ENCODE measurements at places on chromosomes 1 and 21.

DNA sequence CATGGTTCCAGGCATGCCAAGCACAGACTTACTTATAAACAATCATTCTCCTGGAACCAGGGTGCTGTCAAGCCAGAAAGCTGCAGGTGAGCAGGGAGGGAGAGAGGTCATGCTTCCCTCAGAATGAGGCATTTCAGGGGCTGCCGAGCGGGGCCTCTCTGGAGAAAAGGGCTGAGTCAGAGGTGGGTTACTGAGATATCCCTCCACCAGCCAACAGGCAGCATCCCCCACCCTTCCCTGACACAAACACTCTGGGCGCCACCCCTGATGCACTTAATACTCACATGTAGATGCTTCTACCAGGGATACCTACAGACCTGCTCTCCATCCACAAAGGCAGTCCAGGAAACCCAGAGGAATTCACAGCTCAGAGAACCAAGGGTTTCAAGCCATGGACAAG is 13.1 kb downstream of the STK40 start:
- DNase-seq = no peak

DNA sequence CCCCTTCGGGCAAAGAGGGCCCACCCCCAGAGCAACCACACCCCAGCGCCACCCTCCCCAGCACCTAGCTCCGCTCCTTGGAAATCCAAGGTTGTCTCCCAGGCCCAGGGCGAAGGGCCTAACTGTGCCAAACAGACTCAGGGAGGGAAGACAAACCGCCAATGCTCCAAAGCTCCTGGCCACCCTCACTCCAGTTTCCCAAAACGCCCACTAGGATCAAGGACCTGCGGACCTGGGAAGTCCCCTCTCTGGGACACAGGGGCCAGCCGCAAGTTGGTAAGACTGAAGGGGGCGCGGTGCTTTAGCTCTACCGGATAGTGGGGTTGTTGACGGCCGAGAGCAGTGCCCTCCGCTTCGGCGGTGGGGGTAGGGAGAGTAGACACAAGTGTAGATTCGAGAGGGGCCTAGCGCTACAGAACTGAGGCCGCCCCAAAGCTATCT is 581 bp downstream of the IRF6 start:
- DNase-seq = no peak

GRCh38 chr1:93440706-93441105 is 7.2 kb upstream of the FNBP1L start:
- no peak for DNase-seq

DNA sequence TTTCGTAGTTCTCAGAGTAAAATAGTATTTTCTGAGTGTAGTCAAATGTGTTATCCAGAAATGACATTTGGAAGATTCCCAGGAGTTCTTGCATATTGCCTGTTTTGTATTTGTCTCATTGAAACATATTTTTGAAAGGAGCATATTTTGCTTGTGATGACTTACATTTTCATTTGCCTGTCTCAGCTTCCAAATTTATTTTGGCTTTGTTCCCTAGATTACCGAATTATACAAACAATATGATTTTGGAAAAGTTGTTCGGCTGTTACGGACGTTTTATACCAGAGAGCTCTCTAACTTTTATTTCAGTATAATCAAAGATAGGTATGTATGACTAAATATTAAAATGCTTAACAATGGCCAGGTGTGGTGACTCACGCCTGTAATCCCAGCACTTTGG is 46.0 kb downstream of the IARS2 start:
- DNase-seq = no peak

DNA sequence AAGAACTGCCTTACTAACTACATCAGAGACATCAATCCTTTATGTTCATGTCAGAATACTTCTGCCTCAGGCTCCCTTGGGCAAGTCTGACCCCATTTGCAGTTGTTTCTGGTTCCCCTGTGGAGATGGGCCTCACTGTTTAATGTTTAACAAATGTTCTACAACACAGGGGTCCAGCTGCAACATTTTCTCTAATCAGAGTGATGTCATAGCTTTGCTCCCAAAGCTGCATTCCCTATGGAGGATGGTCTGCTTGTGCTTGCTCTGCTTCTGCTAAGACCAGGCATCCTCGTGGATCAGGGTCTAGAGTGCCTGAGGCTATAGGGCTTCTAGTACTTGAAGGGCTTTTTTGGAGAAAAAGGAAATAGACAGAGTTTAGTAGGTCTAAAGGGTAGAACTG is 1071.2 kb downstream of the TTLL7 start:
- DNase-seq = no peak

DNA sequence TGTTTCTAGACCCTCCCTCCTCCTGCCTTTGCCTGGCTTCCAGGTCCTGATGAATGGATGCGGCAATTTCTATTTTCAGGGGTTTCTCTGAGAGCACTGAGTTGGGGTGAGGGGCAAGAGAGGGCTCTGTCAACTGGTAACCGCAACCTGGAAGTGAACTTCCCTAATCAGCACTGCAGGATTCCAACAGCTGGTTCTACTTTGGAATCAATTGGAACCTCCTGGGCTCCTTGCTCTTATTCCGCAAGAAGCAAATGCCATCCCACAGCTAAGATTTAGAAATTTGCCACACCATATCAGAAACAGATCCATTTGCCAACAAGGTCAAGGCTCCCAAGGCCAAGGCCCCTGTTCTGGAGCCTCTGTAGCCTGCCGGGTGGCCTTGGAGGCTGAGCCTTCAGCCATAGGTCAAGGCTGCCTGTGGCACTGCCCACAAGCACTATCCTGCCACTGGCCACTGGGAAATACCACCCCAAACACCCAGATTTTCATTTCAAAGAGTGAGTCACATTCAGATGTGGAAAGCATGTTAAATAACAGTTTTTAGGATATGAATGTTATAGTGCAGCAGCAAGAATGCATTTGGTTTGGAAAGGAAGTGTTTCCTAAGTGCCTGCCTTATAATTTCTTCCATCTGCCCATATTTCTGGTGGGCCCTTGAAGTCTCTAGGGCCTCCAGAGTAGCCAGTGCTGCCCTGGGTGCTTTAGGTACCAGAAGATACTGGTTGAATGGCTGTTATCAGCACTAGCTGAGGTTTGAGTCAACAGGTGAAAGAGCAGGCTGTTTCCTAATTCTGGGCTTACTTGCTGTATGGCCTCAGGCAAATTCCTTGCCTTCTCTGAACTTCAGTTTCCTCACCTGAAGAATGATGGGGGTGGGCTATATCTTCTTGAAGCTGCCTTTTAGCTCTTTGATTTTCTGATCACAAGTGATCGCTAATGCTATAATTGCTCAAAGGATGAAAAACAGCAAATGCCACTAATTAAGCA is 56.3 kb upstream of the JUN start:
- DNase-seq = no peak

DNA sequence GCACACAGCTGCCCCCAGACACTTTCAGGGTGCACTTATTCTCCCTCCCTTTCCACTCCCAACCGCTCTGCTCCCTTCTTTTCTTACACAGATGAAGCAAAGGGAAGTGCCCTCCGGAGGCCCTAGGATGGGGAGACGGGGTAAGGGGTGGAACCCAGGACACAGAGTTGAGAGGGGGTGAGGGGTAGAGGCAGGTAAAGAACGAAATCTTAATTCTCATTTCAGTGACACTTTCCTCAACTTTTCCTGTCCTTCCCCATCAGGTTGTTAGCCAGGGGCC is 12.8 kb downstream of the PLEKHO1 start:
- no peak for DNase-seq

- DNase-seq = no peak
Measured at GRCh38 chr1:147752511-147752910, 7.9 kb downstream of the GJA5 start.

- no peak for DNase-seq
Measured at GRCh38 chr1:206723462-206723804, 38.7 kb downstream of the MAPKAPK2 start.

- no peak for DNase-seq
Measured at GRCh38 chr21:45502600-45502999, 39.6 kb downstream of the SLC19A1 start.
